Cardiac septum (tissue), 1 donor: ENCODE measurements at places on chromosomes 11 and 22. TPM values are rescaled to one million over a fixed set of nuclear protein-coding genes. Genes with fewer than 3 reads are reported as not detected.

GRCh38 chr11:106177311-106177710 lies 99.8 kb downstream of the AASDHPPT start:
- DNase-seq: no peak

- no peak for DNase-seq
These were observed 104.6 kb upstream of the HSD17B12 start for GRCh38 chr11:43575913-43576310.

GRCh38 chr11:133516845-133517244 lies 15.5 kb downstream of the OPCML start:
- DNase-seq: no peak

DNA sequence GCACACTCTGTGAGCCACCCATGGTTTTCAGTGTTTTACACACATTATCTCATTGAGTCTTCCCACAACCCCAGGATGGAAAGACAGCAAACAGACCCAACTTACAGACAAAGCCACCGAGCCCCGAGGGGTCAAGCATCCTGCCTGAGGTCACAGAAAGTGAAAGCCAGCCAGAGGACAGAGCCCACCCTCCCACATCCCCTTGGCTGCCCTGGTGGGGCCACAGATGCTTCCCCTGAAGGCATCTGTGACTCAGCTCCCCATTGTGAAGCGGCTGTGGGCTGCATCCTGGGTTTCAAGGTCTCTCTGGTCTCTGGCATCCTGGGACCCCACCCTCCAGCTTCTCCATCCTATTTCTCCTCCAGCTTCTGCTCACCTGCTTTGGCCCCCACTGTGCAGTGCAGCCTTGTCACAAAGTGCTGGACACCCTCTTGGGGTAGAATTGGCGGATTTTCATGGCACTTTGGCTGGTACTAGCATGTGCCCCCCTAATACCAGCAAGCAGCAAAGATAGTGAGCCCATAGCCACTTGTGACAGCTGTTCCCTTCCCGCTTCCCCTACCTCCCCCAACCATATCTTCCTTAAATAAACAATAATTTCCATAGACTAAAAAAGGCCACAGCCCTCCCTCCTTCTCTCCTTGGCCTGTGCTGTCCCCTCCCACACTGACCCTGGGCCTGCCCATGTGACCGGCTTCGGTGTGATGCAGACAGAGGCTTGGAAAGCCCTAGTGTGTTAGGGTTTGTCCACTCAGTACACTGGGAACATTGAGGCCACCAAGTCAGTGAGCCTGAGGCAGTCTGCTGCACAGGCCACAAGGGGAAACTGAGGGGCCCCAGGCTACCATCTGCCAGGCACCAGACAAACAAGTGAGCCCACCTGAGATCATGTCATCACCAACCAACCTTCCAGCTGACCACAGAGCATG lies 53.9 kb upstream of the SHISAL1 start:
- DNase-seq: no peak

The UPB1 gene
- total RNA-seq: 0.67 TPM

The LINC01488 gene
- total RNA-seq: 0.19 TPM

DNA sequence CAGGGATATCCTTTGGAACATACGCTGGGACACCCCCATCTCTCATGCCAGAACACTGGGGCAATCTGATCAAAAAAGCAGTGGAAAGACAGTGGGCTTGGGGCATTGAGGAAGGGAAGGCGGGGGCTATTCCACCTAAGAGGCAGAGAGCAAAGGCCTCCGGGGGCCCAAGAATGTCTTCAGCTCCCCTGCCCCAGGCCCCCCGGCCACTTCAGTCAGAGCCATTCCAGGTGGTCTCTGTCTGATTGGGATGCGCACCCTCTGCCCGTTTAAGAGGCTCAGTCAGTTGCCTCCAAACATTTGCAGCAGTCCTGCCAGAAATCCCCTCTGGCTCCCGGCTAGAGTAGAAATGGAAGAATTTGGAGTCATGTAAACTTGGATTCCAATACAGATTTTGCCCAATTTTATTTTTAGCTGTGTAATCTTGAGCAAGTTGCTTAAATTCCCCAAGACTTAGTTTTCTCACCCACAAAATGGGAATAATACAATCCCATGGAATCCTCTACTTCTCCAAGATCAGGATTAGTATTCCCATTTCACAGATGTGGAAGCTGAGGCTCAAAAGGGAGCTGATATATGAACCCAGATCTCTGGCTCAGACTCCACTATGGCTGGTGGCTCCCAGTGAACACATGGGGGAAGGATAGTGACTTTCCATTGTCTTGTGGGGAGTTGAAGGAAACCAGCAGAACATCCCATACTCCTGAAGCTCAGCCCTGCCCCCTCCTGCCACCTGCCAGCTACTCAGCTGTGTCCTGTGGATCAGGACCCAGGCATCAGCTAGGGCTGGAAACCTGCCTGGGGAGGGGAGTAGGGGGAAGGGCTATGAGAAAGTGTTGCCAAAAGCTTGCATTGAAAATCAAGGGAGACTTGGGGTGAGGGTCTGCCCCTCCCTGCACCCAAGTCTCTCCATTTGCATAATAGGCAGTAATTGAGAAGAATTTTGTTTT lies 6.1 kb upstream of the WNT11 start:
- DNase-seq: no peak

The PATE4 gene
- total RNA-seq: not detected

DNA sequence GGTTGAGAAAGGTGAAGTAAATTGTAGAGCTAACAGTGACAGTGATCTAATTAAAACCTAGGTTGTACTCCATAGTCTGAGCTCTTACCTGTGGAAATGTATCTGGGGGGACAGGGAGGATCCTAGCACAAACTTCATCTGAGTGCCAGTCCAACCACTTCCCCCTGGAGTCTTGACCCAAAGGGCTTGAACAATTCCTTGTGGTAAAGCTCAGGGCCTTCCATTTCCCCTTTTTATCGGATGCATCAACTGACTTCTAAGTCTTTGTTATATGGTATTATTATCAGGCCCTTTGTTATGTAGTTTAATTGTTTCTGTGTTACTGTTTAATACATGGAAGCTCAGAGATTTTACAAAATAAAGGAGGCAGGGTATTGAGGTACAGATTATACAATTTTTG lies 140.2 kb upstream of the SESN3 start:
- DNase-seq: no peak
